Activated T-cell treated with anti-CD3 and anti-CD28 coated beads, Interleukin-2, amount 50 U/mL, for 48 hours (primary cell): ENCODE measurements at places on chromosomes 1 and 21.

- DNase-seq, result no peak
These were observed 34.3 kb downstream of the PIK3R3 start for GRCh38 chr1:46098027-46098712.

- no peak for DNase-seq
These were observed 4.1 kb downstream of the PABPC4 start for GRCh38 chr1:39572379-39573096.

DNA sequence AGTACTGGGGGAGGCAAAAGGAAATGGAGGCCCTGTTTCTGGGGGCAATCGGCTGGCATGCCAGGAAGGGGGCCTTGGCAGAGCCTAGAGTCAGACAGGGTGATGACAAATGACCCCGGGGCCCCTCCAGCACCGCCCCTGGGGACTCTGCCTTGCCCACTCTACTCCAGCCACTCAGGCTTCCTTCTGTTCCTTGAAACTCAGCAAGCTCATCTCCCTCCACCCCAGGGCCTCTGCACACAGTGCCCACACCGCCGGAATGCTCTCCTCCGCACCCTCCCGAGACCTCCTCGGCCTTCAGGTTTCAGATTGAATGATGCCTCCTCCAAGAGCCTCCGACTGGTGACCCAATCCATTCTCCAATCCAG lies 122.5 kb upstream of the ZBTB40 start:
- no peak for DNase-seq

DNA sequence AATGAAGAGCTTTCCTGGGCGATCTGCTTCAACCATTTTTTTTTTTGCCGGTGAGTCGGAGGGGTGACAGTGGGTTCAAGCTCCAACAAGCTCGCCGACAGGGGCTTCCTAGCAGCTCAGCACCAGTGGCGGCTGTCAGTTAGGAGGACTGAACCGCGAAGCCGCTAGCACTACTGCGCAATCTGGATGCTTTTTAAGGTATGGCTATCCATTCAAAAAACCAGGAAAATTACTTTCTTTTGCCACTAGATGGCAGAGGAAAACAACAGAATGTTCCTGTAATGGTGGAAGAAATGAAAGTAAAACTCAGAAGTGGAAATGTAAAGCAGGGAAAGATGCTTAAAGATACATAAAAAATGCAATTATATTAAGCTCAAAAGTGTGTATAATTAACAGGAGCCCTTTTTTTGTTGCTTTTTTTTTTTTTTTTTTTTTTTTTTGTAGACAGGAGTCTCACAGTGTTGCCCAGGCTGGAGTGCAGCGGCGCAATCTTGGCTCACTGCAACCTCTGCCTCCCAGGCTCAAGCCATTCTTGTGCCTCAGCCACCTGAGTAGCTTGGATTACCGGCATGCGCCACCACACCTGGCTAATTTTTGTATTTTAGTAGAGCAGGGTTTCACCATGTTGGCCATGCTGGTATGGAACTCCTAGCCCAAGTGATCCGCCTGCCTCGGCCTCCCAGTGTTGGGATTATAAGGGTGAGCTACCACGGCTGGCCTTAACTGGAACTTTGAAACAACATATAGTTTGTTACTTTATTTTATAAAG lies 8.5 kb downstream of the KYAT3 start:
- peak; percentile 37 for DNase-seq

DNA sequence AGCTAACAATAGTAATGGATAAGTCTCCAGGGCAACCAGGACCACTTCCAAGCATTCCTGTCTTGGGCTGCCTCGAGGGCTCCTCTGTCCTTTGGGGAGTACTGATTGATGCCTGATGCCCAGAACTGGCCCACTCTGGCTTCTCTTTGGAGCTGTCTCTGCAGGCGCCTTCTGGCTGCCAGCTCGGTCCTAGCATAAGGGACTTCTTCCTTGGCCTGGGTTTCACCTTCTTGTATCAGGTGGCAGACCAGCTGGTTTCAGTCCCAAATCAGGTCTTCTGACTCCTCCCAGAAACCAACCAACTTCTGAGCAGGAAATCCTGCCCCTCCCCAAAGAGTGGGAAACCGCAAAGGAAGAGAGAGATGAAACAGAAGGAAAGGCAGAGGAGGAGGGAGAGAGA lies 10.6 kb downstream of the G0S2 start:
- DNase-seq, result no peak

- DNase-seq, result no peak
These were observed 121.2 kb upstream of the SGIP1 start for GRCh38 chr1:66412704-66413103.

DNA sequence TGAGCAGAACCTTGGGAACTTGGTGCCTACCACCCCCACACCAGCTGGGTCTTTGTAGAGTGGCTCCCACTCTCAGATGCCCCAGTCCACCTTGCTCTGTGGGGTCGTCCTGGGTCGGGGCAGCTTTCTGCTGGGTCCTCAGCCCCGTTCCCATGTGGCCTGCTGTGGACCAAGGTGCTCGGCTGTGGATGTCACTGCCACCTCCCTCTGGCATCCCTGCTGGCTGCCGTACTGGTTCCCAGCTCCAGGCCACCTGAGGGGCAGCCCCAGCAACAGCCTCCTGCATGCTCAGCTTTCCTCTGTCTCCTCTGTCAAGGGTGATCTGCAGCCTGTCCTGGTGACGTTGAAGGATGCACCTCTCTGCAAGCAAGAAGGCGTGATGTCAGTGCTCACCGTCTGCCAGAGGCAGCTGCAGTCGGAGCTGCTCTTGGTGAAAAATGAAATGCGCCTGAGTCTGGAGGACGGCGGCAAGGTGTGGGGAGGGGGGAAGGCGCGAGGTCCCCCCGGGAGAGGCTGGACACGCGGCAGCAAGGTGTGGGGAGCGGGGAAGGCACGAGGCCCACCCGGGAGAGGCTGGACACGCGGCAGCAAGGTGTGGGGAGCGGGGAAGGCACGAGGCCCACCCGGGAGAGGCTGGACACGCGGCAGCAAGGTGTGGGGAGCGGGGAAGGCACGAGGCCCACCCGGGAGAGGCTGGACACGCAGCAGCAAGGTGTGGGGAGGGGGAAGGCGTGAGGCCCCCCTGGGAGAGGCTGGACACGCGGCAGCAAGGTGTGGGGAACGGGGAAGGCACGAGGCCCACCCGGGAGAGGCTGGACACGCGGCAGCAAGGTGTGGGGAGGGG lies 45.9 kb upstream of the DIP2A start:
- no peak for DNase-seq

DNA sequence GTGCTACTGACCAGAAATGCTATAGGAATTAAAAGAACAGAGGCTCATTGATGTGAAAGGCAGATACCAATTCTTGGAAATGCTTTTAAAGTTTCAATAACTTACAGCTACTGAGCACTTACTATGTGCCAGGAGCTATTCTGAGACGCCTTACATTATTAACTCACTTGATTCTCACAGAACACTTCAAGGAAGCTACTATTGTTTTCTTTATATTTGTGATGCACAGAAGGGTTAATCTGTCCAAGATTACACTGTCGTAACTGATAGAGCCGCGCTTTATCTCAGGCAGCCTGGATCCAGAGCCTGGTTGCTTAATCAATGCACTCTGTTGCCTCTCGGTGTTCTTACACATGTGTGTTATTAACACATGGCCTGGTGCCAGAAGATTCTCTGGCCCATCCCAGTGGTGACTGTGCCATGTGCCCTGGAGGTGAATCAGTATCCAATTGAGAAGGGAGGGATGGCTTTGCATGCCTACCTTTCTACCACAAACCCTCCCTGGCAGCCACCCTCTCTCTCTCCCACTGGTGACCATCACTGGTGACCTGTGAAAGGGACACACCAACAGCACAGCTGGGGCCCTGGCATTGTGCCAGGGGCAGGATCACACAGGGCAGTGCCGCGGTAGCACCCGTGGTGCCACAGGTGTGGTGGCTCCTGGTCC lies 8.8 kb downstream of the FMO1 start:
- no peak for DNase-seq

- DNase-seq, result no peak
These were observed 116.5 kb downstream of the NOS1AP start for GRCh38 chr1:162186026-162186374.

GRCh38 chr1:225763716-225764548 lies 13.7 kb upstream of the SRP9 start:
- DNase-seq, result no peak

GRCh38 chr1:99647490-99647889 lies 1.6 kb downstream of the PALMD start:
- DNase-seq, result no peak
